ENCODE measurements at places on chromosomes 13 and 19.

DNA sequence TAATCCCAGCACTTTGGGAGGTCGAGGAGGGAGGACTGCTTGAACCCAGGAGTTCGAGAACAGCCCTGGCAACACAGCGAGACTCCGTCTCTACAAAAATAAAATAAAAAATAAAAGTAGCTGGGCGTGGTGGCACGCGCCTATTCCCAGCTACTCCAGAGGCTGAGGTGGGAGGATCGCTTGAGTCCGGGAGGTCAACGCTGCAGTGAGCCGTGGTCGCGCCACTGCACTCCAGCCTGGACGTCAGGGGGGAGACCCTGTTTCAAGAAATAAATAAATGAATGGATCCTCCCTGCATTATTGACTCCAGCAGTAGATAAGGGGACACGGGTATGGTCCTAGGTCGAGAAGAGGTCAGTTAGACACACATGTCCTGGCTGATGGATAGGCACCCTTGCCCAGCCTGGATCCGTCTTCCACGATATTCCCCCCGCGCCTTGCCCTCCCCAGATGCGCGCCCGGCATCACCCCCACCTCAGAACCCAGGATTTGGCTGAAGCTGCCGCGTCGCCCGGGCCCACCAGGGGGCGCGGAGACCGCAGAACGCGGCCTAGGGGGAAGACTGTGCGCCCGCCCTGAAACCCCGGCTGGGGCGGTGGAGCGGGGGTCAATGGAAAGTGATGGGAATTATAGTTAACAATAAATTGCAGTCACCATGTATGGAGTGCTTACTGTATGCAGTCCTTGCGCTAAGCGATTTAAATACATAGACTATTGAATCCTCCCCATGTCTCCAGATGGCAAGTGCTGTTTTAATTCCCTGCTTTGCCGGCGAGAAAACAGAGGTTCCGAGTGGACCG, 2.1 kb upstream of the HOOK2 start:
- DNase-seq: peak; percentile 97

- DNase-seq: no peak
These were observed 1248.9 kb downstream of the SLITRK5 start for GRCh38 chr13:88919970-88920628.

- DNase-seq: no peak
These were observed 19.0 kb downstream of the VSTM2B start for GRCh38 chr19:29544656-29545360.

GRCh38 chr19:56829596-56829995, 10.9 kb downstream of the PEG3 start:
- no peak for DNase-seq

GRCh38 chr13:24181991-24182702, 21.6 kb downstream of the SPATA13 start:
- DNase-seq: no peak

DNA sequence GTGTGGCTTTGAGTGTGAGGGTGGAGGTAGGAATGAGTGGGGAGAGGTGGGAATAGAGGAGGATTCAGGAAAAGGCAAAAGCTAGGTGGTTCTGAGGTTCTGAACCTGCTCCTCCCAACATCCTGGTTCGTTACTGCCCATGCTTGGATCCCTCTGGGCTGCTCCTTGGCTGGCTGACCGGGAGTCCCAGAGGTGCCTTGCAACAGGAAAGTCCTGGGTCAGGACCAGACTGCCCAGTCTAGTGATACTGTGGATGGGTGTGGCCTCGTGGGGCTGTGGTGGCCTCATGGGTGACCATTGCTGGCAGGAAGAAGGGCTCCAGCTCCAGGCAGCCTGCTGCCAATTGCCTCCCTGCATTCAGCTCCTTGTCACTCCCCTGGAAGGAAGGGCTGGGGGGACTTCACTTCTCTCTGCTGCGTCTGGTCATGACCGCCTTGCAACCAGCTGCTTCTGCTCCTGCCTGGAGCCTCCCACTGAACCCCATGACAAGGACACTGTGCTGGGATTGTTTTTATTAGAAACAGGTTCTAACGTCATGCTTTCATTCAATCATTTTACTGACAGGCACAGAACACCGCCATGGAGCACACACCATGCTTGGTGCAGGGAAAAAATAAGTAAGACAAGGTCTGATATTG, 61.5 kb upstream of the UBL3 start:
- DNase-seq: no peak

DNA sequence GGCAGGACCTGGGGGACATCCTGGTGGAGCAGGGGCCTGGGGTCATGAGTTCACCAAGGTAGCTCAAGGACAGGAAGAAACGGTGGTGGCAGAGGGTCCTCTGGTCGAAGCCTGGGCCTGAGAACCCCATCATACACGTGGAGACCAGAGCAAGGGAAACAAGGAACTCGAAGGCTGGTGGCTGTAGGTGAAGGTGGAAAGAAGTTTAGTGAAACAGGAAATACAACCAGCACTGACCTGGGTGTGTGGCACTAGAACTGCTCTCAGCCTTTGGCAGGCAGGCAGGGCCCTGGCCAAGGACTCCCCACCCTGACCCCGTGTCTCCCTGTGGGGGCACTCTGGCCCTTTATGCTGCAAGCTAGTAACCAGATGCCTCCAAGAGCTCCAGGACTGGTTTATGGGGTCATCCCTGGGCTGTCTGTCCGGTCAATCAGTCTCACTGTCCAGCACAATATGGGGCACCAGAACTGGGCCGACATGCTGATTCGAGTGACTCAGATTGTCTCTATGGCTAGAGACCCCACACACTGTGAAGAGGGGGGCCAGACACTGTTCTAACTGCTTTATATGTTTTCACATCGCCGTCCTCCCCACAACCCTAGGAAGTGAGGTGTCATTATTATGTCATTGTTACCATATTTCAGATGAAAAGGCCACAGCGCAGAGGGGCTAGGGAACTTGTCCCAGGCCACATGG, 3.8 kb downstream of the COX6B2 start:
- DNase-seq: no peak

DNA sequence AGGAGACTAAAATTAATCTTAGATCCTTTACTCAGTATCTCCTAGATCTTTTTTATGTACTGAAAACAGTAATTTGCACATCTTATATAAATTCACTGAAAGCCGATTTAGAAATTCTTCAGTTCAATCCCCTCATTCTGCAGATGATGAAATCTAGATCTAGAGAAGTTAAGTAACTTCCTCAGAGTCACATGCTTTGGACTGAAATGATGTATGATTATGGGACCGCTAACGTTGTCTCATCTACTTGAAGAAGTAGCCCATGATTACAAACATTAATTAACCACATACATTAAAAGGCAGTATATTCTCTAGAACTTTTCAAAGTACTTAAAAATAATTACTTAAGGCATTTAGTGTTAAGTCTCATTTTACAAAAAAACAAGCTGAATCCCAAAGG, 37.8 kb downstream of the ELF1 start:
- DNase-seq: no peak

DNA sequence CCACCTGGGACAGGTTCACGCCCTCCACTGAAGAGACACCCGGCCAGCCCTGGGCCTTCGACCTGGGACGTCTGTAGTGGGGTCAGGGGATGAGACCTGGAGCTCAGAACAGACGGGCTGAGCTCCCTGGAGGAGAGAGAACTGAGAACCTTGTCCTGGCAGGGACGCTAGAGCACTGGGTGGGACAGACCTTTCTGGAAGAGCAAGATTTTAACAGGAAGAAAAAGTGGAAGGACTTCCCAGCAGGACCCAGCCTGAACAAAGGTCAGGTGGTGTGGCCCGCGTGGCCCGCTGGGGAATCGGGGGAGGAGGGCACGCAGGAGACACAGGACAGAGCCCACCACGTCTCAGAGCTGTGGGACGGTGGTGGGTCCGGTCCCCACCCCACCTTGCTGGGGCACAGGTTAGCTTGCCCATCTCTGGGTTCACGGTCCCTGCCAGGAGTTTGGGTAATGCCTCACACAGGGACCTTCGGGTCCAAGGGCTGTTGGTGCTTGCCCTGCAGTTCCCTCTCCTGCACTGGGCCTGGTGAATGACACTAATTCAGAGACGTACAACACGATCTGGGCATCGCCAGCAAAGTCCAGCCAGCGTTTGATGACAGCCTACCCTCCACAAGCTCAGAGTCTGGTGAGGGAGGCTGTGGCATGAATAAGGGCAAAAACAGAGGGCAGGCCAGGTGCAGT, 1.2 kb upstream of the EFNA2 start:
- DNase-seq: no peak

DNA sequence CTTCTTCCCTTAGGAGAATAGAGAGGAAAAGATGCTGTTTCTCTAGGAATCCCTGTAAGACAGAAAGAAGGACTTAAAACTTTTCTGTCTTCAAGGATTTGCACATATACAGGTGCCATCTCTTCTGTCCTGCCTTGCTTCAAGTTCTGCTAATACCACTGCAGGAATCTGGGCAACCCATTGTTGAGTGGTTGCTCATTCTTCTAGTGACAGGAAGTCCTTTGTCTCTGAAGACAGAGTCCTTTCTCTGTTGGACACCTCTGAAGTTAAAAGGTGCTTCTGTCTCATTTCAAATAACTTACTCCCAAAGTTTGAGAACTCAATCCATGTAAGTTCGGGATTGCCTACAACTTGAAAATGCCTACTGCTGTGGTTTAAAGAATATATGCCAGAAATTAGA, 114.4 kb upstream of the TMTC4 start:
- DNase-seq: no peak

DNA sequence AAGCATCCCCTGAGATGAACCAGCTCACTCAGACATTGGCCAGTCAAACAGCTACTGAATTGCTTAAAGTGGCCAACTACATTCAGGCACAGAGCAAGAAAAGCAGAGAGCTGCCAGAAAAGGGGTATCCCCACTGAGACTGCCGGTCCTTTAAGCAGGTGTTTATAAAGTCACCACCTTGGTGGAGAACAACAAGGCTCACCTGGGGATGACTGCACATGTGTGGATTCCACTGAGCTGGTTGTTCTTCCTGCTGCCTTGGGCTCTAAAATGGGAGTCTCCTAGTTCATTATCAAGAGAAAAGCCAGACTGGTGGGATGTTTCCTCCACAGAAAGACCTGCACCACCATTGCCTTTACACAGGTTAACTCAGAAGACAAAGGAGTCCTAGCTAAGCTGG, 51.8 kb upstream of the IPO5 start:
- no peak for DNase-seq

GRCh38 chr13:24678151-24678550, 2.1 kb upstream of the ATP12A start:
- no peak for DNase-seq

DNA sequence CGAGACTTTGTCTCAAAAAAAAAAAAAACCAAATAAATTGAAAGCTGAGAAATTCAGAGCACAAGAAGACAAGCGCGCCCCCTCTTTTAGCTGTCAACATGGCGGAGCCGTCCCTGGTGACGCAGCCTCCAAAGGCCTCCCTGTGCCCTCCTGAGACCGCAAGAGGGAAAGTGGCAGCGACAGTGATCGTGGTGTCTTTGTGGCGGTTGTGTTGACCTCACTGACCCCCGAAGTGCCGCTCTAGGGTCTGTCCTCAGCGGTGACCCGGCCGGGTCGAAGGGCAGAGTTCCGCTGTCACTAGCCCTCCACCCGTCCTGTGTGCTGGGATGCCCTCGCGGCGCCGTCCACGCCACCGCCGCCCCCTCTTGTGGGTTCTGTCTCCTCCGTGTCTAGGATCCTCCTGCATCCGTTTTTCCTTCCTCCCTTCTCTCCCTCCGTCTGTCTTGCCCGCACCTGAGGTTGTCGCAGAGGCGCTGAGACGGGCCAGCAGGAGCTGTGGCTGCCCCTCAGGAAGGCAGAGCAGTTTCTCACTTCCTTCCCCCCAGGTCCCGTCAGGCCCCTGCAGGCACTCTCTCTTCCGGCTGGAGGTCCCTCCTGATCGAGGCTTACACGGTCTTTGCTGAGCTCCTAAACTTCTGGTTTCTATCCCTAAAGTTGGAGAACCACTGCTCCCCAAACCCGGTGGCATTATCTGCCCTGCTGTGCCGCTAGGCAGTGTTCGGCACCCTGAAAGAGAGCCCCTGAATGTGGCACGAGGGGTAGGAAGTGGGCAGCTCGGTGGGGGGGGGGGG, 7.2 kb downstream of the UHRF1 start:
- no peak for DNase-seq

Measured in posterior cingulate gyrus (tissue), 11 donors.